ENCODE measurements at places on chromosomes 13 and 19. TPM values are rescaled to one million over a fixed set of nuclear protein-coding genes. Genes with fewer than 3 reads are reported as not detected.

DNA sequence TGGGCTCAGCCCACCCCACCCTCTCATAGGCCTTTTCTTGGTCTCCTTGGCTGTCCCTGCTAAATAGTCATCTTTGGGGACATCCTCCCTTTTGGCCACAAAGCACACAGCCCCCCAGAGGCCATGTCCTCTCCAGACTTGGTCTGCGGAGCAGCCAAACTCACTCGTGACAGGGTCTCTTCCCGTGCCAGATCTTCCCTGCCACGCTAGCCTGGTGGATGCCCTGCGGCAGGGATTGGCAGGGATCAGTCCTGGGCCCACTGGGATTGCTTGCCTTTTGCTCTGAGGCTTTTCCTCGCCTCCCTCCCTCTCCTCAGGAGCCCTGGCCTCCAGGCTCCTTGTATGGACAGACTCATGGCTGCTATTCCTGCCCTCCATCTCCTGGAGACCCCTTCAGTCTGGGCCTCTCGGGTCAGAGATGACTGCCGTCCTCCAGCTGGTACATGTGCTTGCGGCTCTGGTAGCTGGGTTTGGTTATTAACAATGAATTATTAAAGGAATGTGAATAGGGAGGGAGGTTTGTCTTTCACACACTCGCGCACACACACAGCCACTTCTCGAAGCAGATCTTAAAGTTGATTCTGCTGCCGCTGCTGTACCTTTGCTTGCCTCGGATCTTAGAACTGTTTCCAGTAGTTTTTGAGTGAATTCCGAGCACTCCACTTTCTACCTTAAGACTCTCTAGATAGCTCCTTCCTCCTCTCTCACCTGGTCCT is 45.1 kb downstream of the NFIX start:
- DNase-seq: no peak

GRCh38 chr13:111036665-111037064 is 78.4 kb upstream of the ARHGEF7 start:
- DNase-seq: no peak

- DNase-seq: no peak
These were observed 656.6 kb downstream of the TBC1D4 start for GRCh38 chr13:74825152-74825937.

DNA sequence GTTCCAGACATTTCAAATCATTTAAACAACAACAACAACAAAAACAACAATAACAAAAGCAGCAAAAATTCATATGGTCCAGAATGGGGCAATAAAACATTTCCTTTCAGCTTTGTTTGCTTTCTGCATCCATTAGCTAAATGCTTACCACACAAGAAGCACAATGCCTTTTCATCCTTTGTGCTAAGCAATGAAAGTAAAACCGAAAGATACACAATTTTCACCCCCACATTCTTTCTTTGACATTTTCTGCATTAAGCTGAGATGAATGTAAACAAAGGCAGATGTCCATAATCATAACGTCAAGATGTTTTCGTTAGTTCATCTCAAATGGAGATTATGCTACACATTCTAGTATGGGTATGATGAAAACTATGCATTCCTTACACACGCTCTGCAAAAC is 568.5 kb downstream of the SLITRK6 start:
- no peak for DNase-seq

DNA sequence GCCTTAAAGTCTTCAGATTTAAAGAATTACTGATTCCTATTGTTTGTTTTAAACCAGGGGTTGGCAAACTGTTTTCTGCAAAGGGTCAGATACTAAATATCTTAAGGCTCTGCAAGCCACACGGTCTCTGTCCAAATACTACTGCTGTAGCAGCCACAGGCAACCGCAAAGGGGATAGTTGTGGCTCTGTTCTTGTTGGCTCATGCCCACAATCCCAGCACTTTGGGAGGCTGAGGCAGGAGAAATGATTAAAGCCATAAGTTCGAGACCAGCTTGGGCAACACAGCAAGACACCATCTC is 22.4 kb downstream of the RANBP3 start:
- no peak for DNase-seq

GRCh38 chr13:111595276-111595675 is 274.8 kb downstream of the TEX29 start:
- DNase-seq: peak; percentile 74

DNA sequence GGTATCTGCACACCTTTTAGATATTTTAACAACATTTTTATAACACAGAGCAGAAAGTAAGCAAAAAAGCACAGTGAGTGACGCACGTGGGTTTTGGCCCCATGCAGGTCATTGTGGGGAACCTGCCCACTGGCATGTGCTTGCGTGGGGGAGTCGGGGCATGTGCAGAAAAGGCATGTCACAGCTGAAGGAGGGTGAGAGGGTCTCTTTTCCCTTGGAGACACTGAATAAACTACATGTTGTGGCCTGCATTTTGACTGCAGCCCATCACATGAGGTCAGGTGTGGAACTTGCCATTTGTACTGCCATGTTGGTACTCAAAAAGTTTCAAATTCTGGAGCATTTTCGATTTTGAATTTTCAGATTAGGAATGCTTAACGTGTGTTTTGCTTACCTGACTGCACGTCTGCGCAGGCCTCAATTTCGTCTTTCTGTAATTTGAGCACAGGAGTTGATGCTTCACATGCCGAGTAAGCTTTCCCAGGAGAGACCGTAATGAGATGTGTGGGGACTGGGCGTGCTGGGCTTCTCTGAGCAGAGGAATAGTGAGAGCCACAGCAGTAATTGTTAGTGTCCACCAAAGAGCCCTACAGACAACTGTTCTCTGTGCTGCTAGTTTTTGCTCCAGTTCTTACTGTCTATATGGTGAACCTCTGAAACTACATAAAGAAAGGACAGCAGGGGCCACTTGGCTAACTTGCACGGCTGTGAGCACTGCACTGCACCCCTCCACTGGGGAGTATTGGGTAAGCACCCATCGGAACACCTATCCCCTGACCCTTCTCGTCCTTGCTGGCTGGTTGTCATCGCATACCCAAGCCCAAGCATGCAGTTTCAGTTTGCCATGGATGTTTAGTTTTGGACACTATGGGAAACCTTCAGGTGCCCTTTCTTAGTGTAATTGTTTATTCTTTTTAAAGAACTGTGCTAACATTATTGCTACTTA is 72.9 kb upstream of the GPR183 start:
- no peak for DNase-seq

DNA sequence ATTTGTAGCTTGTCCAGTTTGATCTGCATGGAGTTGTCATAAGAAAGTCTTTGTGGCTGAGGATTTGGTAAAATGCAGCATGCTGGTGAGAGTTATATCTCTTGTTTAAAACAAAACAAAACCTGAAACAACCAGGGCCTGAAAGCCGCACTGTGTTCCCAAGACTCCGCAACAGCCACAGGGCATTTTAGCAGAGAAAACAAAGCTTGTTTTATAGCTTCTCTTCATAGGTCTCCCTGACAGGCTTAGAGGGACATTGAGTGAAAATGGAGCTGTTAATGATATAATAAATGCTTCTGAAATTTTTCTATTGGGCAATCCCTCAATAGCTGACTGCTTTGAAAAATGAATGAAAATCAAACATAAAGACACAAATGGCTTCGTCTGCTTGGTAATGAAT is 148.7 kb upstream of the RNF113B start:
- no peak for DNase-seq

DNA sequence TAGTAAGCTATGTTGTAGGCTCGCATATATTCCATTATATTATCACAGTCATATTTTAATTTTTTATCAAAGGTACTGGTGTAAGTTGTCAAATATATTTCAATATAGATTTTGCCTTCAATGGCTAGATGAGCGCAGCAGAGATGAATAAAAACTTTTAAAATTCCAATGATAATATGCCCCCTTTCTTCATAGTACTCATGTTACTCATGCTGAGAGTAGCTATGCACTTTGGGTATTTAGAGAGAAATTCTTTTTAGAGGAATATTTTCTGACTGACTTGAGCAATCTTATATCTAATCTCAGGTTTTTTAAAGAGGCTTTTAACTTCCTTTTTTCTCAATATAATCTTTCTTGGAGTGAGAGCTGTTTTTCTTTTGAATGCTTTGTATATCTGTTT is 11.4 kb downstream of the ZNF254 start:
- no peak for DNase-seq

GRCh38 chr13:23986619-23987018 is 89.3 kb upstream of the C1QTNF9B start:
- no peak for DNase-seq

DNA sequence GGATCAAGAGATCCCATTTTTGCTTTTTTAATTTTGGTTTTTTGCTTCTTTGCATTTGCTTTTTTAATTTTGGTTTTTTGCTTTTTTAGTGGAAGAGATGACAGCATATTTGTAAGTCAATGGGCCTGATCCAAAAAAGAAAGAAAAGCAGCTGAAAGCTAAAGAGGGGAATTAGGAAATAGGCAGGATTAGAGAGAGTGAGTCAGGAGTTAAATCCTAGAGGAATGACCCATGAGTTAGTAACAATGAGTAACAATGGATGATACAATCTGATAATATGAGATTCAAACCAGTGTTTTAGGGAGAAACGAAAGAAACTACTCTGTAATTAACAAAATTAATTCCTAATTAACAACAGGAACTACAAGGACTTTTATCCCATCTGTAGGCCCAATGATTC is 111.2 kb upstream of the SGCG start:
- no peak for DNase-seq

- no peak for DNase-seq
These were observed 552.0 kb downstream of the RFC3 start for GRCh38 chr13:34369931-34370330.

- DNase-seq: no peak
These were observed at the start of gene CLDND2 for GRCh38 chr19:51368366-51369282. CLDND2 (minus strand) TSS chr19:51369003; CDS start chr19:51368577, 426 bp downstream.

- DNase-seq: no peak
These were observed 3.8 kb upstream of the IFNL4 start for GRCh38 chr19:39252458-39252857.

GRCh38 chr19:40921005-40921897 is 39.2 kb upstream of the CYP2A7 start:
- DNase-seq: no peak

DNA sequence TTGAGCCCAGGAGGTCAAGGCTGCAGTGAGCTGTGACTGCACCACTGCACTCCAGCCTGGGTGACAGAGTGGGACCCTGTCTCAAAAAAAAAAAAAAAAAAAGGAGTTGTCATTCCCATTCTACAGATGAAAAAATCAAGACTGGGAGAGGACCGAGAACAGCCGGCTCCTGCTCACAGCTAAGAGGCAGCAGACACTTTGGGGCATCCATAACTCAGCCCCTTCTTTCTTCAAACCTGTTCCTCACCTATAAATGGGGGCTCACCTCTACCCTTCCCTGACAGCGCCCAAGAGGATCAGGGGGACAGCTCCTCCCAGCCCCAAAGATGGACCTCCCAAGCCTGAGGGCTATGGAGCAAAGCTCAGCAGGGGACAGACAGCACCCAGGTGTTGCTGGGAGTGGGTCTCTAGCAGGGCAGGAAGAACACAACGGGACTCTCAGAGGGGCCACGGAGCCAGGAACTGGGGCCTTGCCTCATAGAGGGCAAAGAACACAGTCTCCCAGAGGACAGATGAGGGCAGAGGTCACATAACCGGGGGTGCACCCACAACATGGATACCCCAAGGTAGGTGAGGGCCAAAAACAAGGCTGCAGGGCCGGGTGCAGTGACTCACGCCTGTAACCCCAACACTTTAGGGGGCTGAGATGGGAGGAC is 3.4 kb upstream of the KLF16 start:
- no peak for DNase-seq

The LIM2 gene
- not detected for total RNA-seq

The WDR88 gene
- total RNA-seq: not detected

The SERTAD1 gene
- 14.2 TPM for total RNA-seq

The ZNF729 gene
- total RNA-seq: not detected

The MBD3L3 gene
- total RNA-seq: not detected

The NFIC gene
- 142 TPM for total RNA-seq

The PRKCG gene
- total RNA-seq: not detected

The ZNRF4 gene
- not detected for total RNA-seq

The ZSCAN18 gene
- 61.4 TPM for total RNA-seq

The ELOF1 gene
- total RNA-seq: 28.0 TPM

The KLK13 gene
- 31.2 TPM for total RNA-seq
